ENCODE measurements at places on chromosomes 3 and 15.

DNA sequence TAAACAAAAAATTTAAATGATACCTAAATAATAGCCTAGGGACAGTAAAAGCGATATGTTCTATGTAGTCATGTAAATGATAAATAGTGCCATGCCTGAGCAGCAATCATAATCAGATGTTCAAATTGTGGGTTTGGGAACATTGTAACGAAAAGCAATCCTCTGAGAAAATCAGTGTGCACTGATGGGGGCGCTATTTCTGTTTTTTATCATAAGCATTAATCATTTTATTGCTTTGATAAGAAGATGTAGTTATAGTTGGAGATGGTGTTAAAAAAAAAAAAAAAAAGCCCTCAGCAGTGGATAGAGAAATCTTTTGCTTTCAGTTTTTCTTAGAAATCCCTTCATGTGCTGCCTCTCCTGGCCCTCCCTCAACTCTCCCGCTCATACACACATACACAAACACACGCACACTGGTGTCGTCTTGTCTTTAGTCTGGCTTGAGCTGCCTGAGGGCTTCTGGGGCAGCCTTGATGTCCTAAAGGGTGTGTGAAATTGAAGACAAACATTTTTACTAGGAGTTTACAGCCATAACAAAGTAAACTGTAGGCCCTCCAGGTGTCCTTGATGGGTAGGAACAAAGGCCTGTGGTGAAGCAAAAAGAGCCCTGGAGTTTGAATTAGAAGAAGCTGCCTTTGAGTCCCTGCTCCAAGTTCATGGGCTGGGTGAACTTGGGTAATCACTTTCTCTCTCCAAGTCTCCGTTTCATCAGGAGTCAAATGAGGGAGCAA, 428.1 kb downstream of the SOX2 start:
- no peaks in the 10 kb centered on the region for H3K36me3 ChIP-seq
- no peak overlapping the region for H3K4me3 ChIP-seq
- H3K4me1 ChIP-seq, result no peaks in the 10 kb centered on the region
- H3K27me3 ChIP-seq, result no peaks in the 10 kb centered on the region
- no peak for DNase-seq

GRCh38 chr3:152199102-152199840, 69.5 kb upstream of the MBNL1 start:
- no peaks in the 10 kb centered on the region for H3K27me3 ChIP-seq
- peaks cover 35% of the 10 kb centered on the region for H3K4me1 ChIP-seq
- H3K4me3 ChIP-seq, result peak overlapping the region; percentile 4
- DNase-seq, result no peak
- H3K27ac ChIP-seq, result peak overlapping the region; percentile 49
- no peaks in the 10 kb centered on the region for H3K36me3 ChIP-seq

GRCh38 chr3:193590088-193590856, 2.7 kb upstream of the OPA1 start:
- no peaks in the 10 kb centered on the region for H3K27me3 ChIP-seq
- no peak overlapping the region for H3K4me3 ChIP-seq
- no peak for DNase-seq
- H3K27ac ChIP-seq, result no peak overlapping the region

DNA sequence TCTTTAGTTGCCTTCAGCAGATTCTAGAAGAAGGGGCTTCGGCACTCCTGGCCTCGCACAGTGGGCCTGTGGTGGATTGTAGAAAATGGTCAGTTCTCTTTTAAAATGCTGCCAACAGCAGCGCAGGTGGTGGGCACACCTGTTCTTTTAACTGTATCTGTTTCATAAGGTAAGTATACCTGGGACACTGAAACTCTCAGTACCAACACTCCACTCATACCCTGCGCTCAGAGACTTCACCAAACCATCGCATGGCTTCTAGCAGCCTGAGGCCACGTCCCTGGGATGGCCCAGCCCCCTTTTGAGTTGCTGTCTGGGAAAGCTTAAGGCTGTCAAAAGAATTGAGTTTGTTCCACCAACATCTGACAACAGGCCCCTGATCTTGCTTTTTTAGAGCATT, 56.7 kb upstream of the MCF2L2 start:
- H3K4me1 ChIP-seq, result no peaks in the 10 kb centered on the region
- DNase-seq, result peak; percentile 8
- H3K27ac ChIP-seq, result no peak overlapping the region
- no peaks in the 10 kb centered on the region for H3K36me3 ChIP-seq
